ENCODE measurements at places on chromosomes 6 and 20. TPM values are rescaled to one million over a fixed set of nuclear protein-coding genes. Genes with fewer than 3 reads are reported as not detected.

The PNLDC1 gene
- not detected for total RNA-seq

The LATS1 gene
- 29.2 TPM for total RNA-seq

The CST2 gene
- total RNA-seq, result not detected

The YTHDF1 gene
- total RNA-seq, result 33.3 TPM

The CTCFL gene
- total RNA-seq, result not detected

The GTSF1L gene
- total RNA-seq, result not detected

The TCP11 gene
- not detected for total RNA-seq

The DEFB114 gene
- not detected for total RNA-seq

The PYGB gene
- total RNA-seq, result 131 TPM

The ADGRB3 gene
- total RNA-seq, result 8.9 TPM

The ARMH2 gene
- total RNA-seq, result not detected

The RIPK1 gene
- total RNA-seq, result 28.9 TPM

The CHD6 gene
- 39.3 TPM for total RNA-seq

The AKAP12 gene
- total RNA-seq, result 150 TPM

The PSORS1C1 gene
- total RNA-seq, result 0.12 TPM

The CFAP206 gene
- total RNA-seq, result not detected

The DEFB124 gene
- 2.0 TPM for total RNA-seq

The TFAP2D gene
- total RNA-seq, result not detected

The RTN4IP1 gene
- total RNA-seq, result 5.3 TPM

The SLC52A3 gene
- 1.7 TPM for total RNA-seq

The HDGFL1 gene
- not detected for total RNA-seq

The UBE2C gene
- total RNA-seq, result not detected

The SPDEF gene
- not detected for total RNA-seq

The BHLHE23 gene
- total RNA-seq, result not detected

The MAVS gene
- 40.6 TPM for total RNA-seq

The BTNL2 gene
- not detected for total RNA-seq

The IYD gene
- total RNA-seq, result not detected

The PPP1R16B gene
- 5.4 TPM for total RNA-seq

The E2F1 gene
- total RNA-seq, result 0.57 TPM

The GNAS gene
- total RNA-seq, result 641 TPM

The ADGB gene
- not detected for total RNA-seq

The TUBE1 gene
- 22.0 TPM for total RNA-seq

The VSTM2L gene
- total RNA-seq, result 0.94 TPM

The NRSN1 gene
- total RNA-seq, result 0.40 TPM

The SIRPD gene
- total RNA-seq, result not detected

The GABRR1 gene
- total RNA-seq, result not detected

The NOTCH4 gene
- total RNA-seq, result 12.6 TPM

The DSE gene
- total RNA-seq, result 45.4 TPM

The SPAG4 gene
- total RNA-seq, result 3.1 TPM

The COL9A3 gene
- 8.8 TPM for total RNA-seq

The HAO1 gene
- total RNA-seq, result not detected

The SPATS1 gene
- not detected for total RNA-seq

The EDN1 gene
- 3.6 TPM for total RNA-seq

The KCNG1 gene
- total RNA-seq, result 0.35 TPM

The AKIRIN2 gene
- 11.7 TPM for total RNA-seq

The LY6G6D gene
- total RNA-seq, result not detected

The CDSN gene
- total RNA-seq, result not detected

The ZBTB22 gene
- 20.5 TPM for total RNA-seq

The SCUBE3 gene
- 3.4 TPM for total RNA-seq

The C6orf15 gene
- not detected for total RNA-seq

The ZSCAN16 gene
- 4.4 TPM for total RNA-seq

The SLC17A3 gene
- not detected for total RNA-seq

The SMLR1 gene
- total RNA-seq, result not detected

The COL9A1 gene
- total RNA-seq, result not detected

The OLIG3 gene
- not detected for total RNA-seq

The PACRG gene
- 7.0 TPM for total RNA-seq

The SLC22A3 gene
- total RNA-seq, result 31.0 TPM

The SLCO4A1 gene
- 19.0 TPM for total RNA-seq

All from gastroesophageal sphincter (tissue), 4 donors.